ENCODE measurements at places on chromosomes 12 and 14.

- DNase-seq = no peak
Observed at GRCh38 chr12:57615637-57616036, 4.4 kb downstream of the ARHGEF25 start.

- DNase-seq = no peak
Observed at GRCh38 chr12:118299791-118300460, 72.8 kb downstream of the TAOK3 start.

DNA sequence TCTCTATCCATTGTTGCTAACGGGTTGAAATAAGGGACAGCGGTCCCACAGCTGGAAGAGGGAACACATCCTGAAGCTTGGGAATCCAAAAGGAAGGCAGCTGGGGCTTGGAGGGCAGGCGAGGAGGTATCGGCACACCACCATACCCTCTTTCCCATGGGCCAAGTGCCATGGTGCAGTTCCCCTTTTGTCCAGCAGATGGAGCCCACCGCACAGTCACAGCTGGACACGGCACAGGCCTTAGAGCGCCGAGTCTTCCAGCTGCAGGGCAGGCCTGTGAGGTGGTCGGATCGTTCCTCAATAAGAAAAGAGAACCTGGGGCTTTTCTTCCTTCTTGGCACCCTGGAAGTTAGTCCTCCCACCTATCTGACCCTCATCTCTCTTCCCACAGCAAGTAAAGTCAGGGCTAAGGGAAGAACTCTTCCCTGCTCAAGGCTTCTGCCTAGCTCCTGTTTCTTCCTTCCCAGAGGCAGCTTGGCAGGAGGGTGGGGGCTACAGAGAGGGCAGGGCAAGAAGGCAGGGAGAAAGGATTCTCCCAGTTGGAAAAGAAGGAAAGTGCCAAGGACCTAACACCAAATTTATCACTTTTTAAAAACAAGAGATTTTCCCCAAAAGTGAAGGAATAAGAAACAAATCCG, 8.6 kb downstream of the PPP1R1A start:
- peak; percentile 61 for DNase-seq

GRCh38 chr14:71550367-71550766, 381.9 kb upstream of the RGS6 start:
- peak; percentile 37 for DNase-seq

Measured in T-helper 2 cell (primary cell).